ENCODE measurements at places on chromosomes 3 and 15.

- DNase-seq: no peak
These were observed 359.6 kb downstream of the SHQ1 start for GRCh38 chr3:72488738-72489035.

DNA sequence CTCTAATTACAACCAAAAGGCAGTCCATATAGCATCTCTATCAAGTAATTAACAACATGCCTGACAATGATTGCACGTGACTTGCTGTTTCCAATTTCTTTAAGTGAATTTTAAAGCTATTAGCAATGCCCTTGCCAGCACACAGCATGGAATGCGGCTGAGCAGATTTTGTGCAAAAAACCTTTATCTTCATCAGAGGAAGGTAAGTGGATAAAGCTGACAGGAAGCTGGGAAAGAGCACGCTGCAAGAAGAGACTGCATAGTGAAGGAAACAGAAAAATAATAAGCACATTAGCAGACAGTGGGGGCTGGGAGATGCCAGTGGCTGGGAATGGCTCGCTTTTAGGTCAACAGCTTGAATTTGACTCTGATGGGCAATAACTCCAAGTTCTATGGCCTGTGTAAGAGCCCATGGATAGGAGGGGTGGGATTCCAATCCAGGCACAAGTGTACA lies 138.8 kb downstream of the PDZRN3 start:
- no peak for DNase-seq

GRCh38 chr3:170636400-170636973 lies 50.6 kb upstream of the SLC7A14 start:
- DNase-seq: no peak

- no peak for DNase-seq
These were observed 8.7 kb downstream of the MEF2A start for GRCh38 chr15:99574502-99574901.

GRCh38 chr3:149969110-149969939 lies 1.4 kb downstream of the PFN2 start:
- DNase-seq: peak; percentile 88

DNA sequence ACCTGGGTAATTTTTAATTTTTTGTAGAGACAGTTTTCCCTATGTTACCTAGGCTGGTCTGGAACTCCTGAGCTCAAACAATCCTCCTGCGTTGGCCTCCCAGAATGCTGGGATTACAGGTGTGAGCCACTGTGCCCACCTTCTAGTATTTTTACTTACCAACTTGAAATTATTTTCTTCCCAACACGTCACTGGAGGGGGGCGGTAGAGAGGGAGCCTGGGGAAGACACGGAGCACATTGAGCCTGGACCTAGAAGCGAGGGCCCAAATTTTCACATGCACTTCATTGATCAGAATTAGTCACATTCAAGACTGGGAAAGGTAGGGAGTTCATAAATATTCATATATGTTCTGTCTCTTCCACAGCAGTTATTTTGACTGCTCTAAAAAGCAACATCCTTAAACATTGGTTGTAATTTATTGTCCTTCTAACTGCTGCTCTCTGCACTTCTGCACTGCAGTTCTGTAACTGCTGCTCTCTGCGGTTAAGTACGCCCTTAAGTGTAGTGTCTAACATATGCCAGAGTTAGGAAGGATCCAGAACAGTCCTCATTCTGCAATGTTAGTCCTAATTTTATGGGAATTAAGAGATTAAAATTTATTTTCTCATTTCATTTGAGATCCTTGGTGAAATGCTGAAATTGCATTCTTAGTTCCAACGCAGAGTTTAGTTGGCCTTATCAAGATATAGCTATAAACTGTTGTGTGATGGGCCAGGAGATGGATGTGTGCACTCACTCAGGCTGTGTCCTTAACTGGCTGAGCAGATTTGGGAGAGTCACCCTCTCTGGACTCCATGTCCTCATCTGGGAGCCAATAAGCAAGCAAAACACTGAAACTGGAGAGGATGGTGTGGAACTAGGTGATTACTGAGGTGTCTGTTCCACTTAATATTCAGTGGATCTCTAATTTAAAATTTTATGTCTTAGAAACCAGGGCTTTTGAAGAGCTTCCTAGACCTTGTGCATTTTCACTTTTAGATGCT lies 98.2 kb downstream of the STRIT1 start:
- DNase-seq: no peak

DNA sequence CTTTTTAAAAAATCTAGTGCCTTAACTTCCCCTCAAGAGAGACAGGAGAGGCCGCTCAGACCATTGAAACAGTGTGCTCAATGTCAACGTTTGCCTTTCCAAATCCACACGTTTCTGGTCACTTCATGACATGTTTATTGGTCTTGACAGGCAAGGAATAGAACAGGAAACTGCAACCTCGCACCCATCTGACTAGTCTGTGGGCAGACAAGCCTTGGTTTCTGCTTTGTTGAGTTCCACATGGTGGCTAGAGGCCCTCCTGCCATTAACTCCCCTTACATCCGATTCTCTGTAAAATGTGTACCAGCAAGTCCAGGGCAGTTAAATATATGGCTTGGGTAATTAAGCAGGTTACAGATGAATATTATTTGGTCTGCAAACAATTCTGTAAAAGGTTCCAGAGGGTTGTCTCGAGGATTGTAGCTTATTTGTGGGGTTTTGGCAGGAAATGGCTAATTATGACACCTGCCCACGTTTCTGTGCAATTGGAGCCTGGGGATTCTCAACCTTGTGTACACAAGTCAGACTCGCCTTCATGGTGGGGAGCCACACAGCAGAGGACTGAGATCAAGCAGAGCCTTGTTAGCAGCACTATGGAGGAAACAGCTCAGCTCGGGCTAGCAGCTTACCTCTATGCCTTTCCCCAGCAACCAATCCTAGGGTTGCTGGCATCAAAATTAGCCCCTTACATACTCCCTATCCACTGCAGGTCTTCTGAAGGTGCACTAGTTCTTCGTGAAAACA lies 317.5 kb upstream of the IGF1R start:
- peak; percentile 71 for DNase-seq

DNA sequence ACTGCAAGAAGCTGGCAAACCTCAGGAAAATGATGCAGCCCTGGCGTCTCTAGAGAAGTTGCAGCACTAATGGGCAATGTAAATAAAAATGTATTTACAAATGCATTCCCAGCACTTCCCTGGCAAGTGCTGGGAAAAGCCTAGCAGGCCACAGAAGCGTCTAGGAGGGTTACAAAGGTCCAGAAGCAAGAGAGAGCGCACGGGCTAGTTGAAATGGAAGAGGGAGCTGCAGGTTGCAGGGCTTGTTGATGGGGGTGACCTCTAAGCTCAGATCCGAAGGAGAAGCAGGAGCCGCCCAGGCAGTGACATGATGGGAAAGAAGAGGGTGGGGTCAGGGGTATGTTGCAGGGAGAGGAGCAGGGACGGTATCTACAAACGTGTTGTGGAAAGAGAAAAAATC lies 2.7 kb upstream of the KNL1 start:
- DNase-seq: no peak

- DNase-seq: no peak
These were observed 3.6 kb downstream of the PRSS50 start for GRCh38 chr3:46713898-46714552.

DNA sequence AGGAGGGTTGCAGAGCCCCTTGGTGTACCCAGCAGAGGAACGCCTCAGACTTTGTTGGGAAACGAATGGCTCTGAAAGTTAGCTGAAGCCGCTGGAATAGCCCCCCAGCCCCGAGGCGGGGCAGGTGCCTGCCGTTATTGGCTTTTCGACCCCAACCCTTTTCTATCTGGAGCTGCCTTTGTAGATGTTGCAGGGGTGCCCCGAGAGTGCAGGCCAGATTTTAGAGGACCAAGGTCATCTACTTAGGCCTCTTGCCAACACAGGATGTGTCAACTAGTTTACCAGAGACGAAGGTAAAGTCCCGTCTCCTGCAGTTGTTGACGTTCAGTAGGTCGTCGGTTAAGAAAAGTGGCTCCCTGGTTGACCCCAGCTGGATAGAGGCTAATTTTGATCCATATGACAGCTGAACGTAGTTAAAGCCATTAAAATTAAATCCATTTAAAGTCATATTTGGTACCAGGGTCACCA lies 579 bp upstream of the UBE3A start:
- DNase-seq: peak; percentile 21

DNA sequence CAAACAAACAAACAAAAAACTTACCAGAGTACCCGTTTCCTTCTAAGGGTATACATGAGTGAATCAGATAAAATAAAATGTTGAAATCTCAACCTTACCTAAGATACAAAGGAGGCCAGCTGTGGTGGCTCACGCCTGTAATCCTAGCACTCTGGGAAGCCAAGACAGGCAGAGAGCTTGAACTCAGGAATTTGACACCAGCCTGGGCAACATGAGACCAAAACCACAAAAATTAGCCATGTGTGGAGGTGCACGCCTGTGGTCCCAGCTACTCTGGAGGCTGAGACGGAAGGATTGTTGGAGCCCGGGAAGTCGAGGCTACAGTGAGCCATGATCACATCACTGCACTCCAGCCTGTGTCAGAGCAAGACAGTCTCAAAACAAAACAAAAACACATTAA lies 11.0 kb upstream of the FAM219B start:
- no peak for DNase-seq

DNA sequence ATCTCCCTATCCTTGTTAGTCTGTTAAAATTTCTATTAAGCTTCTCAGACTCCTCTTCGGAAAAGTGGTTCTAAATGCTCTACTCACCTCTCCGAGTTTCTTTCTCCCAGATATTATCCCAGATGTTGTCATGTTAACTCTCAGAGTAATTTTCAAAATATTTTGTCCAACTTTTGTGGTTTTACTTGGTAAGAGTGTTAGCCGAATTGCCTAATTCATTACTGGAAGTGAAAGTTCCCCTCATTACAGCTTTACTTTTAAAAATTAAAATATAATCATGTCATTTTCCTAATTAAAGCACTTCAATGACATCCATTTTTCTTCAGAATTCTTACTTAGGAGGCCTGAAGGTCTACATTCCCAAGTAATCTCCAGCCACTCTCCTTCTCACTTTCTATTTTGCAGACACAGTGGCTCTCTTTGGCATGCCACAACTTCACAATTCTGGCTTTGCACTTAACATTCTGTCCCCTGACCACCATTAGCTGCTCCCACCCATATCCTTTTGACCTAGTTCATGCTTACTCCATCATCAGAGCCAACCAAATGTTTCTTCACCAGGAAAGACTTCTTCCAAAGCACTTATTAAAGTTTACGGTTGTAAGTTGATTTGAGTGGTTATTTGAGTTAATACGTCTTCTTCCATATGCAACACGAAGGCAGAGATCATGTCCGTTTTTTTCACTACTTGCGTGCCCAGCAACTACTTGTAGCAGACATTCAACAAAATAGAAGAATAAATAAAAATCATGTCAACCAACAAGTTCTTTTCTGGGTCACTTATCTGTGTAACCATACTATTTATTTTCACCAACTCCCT lies 10.2 kb upstream of the TIPARP start:
- no peak for DNase-seq

- peak; percentile 68 for DNase-seq
These were observed 21.7 kb upstream of the GMNC start for GRCh38 chr3:190883973-190884832.

- DNase-seq: no peak
These were observed 143.3 kb upstream of the RBMS3 start for GRCh38 chr3:29137601-29138000.

DNA sequence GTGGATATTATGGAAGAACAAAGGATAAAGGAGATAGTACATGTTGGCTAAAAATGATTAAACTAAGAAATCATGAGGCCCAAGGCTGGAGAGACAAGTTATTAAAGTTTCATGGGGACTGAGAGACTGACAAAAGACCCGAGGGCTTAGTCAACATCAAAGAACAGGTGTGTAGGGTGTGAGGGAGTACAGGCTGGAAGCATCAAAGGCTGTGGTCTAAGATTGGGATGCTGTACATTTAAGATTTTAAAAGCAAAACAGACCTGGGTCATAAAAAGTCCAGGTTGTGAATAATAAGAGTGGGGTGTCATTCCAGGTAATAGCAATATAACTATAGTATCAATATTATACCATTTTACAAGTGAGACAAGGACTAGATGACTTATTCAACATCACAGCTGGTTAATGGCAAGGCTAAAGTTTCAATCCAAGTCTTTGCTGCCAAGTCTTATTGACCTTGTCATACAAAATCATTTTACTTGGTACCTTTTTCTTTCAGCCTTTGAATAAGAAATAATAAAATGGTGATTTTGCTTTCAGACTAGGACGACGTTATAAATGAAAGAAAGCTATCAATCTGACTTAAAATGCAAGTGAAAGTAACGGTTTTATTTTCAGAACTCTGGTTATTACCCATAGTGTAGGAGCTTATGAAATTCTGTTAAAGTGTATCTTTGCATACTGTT lies 211.6 kb downstream of the TNIK start:
- no peak for DNase-seq

DNA sequence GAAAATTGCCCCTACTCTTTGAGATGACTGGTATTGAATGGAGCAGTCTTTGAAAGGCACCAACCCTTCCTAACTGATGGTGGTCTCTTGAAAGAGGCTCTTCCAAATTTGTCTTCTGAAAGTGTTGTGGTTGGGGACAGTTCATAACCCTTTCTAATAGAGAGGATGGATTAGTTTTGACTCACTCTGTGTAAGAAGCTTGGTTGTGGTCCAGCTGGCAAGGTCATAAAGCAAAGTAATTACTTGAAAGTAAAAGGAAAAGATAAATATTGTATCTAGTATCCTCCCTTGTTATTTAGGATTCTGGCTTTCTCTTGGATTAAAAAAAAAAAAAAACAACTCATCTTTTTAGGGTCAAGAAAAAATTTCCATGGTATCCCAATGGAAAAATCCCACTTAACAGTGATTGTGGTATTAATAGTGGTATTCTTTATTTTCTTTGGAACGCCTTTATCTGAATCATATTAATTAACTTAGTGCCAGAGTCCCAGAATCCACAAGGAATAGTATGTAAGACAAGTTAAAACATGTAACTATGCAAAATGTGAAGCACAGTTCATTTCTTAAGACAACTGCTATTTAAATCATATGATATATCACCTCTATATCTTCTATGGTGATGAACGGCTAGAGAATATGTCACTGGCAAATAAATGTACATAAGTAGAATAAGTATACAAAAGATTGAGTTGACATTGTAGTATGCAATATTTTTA lies 469.3 kb upstream of the CDIN1 start:
- DNase-seq: no peak

- DNase-seq: no peak
These were observed 63.9 kb downstream of the NR2E3 start for GRCh38 chr15:71874245-71874644.

- DNase-seq: no peak
These were observed 2.9 kb downstream of the COMMD4 start for GRCh38 chr15:75338661-75339240.

DNA sequence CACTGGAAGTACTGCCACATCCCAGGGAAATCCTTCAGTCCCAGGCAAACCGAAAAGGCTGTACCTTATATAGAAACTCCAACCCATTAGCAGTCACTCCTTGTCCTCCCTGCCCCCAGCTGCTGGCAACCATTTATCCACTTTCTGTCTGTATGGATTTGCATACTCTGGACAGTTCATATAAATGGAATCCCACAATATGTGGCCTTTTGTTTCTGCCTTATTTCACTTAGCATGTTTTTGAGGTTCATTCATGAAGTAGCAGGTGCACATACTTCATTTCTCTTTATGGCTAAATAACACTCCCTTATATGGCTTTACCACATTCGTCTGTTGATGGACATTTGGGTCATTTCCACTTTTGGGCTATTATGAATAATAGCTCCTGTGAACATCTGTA lies 51.6 kb upstream of the CMTM8 start:
- no peak for DNase-seq

Data from NCI-H146 (cell line).